Amniotic stem cell (primary cell): ENCODE measurements at places on chromosomes 5 and 9.

DNA sequence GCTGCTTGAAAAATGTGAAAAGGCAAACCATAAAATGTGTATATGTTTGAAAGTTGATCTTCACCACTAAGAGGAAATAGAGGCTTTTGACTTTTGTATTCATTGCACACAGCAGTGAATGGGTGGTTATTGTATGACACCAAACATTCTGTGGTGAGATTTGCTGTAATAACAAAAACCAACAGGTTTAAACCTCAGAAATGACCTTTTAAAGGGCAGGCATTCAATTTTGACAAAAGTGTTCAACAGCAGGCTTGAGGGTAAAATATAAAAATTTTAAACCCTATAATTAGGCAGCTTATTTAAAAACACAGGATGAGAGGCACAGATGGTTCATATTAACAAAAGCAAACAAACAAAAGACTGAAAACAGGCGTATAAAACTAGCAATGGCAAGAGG, 128.1 kb upstream of the NUDT12 start:
- no peak for DNase-seq

DNA sequence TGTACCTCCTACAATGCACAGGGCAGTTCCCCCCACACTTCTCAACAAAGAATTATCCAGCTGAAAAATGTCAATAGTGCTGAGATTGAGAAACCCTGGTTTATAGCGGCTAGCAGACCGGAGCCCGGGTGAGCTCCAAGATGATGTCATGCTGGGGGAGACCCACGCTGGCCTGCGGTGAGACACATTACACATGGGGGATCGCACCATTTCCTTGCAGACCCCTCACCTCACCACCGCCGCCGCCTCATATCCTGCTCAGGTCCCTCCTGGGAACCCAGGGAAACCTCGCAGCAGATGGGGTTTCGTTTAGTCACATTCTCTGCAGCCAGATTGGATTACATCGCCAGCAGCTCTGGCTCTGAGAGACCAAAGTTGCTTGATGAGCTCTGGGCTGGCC, 14.7 kb upstream of the TNC start:
- DNase-seq, result no peak

GRCh38 chr5:170159947-170160346, 54.2 kb downstream of the FOXI1 start:
- DNase-seq, result no peak

DNA sequence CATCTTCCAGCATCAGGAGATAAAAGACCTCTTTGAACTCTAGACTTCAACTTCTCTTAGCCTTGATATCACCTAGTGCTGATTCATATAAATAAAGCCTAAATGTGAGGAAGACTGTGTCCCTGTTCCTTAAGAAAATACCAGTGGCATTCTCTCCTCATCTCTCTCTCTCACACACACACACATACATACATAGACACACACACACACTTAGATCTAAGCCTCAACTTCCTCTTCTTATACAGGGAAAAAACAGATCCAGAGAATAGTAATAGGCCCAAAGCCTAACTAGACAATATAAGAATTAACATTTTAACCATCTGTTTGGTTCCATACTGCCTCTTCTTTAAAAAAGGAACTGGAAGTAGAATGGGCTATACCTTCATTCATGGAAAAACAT, 195.3 kb upstream of the NR4A3 start:
- DNase-seq, result no peak

GRCh38 chr9:130662970-130663257, 1.5 kb upstream of the PRDM12 start:
- no peak for DNase-seq

- DNase-seq, result no peak
Measured at GRCh38 chr5:136076881-136077445, 48.2 kb downstream of the TGFBI start.

DNA sequence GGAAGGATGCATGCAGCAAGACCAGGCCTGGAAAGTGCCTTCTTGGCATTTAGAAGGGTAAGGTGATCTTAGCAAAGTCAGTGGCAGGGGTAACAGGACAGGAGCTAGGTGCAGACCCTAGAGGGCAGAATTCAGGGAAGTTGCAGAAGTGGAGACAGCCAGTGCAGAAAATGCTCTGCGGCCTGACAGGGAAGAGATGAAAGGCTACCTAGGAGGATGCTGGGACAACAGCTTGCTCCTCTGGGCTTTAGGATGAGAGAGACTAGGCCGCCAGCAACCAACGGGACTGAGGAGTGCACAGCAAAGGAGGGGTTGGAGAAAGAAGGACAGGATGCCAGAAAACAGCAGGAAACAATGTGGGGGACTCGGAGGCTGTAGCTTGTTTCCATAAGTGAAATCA, 219.9 kb downstream of the FSTL4 start:
- no peak for DNase-seq

DNA sequence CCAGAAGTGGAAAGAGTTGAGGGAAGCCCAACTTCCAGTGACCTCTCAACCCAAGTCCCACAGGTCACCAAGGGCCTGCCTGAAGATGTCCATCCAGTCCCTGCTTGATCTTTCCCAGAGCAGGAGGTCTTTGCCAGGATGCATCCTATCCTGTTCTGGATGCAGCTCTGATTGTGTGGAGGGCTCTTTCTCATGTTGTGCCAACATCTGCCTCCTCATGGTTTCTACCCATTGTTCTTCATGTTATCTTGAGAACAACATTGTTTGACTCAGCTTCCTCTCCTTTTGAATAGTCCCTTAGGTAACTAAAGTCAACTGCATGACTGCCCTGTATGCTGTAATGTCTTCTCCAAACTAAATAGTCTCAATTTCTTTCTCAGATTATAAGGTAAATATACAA, 169.3 kb downstream of the CCDC192 start:
- no peak for DNase-seq

GRCh38 chr5:178649580-178649979, 22.7 kb upstream of the CLK4 start:
- DNase-seq, result no peak

DNA sequence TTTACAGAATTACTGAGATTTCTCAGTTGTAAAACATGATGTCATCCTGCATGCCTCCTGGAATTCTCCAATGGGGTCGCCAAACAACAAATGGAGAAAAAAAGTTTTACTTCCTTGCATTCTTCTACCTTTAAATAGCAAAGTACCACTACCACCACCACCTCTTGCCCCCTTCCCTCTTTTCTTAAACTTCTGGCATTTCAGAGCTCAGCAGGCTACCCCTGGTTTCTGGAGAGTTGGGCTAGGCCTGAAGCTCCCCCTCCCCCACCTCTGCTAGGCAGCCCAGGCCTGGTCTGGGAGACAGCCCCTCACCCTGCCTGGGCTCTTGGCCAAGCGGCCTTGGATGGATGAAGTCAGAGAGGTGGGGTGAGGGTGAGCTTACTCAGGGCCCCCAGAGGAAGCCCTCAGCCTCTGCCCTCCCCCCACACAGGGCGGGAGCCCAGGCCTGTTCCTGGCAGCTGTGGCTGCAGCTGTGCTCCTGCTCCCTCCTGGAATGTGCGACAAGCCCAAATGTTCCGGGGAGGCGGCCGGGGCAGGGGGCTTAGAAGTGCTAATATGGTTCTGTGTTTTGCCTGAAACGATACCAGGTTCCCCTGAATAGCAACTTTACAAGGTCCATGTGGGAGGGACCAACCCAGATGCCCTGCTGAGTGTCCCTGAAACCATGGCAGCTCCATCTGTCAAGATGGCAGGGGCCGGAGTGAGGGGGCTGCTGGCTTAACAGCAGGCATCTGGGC, 6.0 kb upstream of the CCIN start:
- DNase-seq, result no peak

GRCh38 chr5:136337788-136338187, 27.6 kb downstream of the TRPC7 start:
- DNase-seq, result no peak

DNA sequence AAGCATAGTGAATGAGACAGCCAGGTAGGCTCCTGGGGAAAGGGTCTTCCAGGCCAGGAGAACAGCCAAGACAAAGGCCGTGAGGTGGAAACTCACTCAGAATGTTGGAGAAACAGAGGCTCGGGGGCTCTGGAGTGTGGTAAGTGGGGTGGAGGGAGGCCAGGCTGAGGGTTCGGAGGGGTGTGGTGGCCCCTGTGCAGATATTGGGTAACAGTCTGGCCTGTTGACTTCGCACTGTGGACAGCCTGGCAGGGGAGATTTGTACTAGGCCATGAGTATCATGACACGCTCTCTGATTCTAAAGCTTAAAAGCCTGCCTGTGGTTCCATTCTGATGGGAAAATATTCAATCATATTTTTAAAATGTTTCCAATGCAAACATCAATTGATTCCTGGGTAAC, 239.3 kb downstream of the GADD45G start:
- DNase-seq, result no peak

DNA sequence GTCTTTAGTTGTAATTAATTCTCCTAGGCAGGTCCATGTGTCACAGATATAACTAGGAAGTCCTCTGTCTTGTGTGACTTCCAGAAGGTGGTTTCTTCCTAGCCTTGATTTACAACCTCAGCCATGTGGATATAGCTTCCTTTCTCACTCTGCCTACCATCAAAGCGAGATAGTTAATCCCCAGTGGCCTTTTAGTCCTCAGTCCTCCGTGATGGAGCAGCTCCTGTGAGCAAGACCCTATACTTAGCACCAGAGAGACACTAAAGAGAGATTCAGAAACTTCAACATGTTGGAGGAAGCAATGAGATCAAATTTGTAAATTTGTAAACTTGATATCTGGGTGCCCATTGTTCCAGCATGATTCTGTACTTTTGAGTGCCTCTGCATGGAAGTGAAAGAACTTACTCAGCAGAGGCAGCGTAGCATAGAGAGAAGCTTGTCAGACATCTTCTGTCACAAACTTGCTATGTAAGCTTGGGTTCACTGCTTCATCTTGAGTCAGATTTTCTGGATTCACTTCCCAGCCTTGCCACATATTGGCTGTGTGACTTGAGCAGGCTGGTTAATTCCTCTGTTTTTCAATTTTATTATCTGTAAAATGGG, 170.2 kb upstream of the NR3C1 start:
- DNase-seq, result no peak

DNA sequence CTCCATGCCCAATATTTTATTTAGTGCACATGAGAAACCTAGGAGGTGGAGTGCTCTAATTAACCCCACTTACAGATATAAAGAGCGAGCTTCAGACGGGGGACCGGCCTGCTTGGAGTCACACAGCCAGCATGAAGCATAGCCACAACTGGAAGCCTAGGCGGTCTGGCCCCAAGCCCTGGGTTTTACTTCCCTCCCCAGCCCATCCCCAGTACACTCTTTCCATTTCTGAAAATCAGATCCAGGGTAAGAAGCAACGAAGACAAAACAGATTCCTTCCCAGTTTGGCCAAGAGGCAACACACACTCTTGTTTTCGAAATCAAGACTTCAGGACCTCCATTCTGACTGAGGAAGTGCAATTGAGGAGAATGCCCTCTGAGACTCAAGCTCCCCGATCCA, 27.1 kb downstream of the KCNMB1 start:
- DNase-seq, result no peak

- DNase-seq, result peak; percentile 79
Measured at GRCh38 chr9:72856972-72857623, 95.8 kb downstream of the ALDH1A1 start.
